ENCODE measurements at places on chromosomes 3 and 15.

GRCh38 chr3:4589475-4590097, 96.4 kb downstream of the ITPR1 start:
- DNase-seq: no peak

DNA sequence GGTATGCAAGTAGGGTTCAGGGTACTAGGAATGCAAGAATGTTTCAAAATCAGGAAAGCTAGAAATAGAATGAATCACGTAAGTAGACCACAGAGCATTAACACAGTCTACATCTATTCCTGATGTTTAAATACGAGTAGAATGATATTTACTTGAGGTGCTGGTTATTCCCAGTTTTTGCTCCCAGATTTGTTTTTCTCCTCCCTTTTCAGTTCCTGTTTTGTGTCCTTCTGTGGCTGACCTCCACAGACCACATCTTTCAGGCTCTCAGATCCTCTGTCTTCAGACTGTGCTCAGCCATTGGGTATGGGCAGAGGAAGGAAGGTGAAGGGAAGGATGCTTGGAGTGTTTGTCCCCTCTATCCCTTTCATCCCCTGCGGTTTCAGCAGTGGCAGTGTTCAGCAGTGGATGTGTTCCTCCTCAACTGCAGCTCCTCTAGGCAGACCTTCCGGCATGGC, 276.6 kb downstream of the ZNF621 start:
- DNase-seq: no peak

DNA sequence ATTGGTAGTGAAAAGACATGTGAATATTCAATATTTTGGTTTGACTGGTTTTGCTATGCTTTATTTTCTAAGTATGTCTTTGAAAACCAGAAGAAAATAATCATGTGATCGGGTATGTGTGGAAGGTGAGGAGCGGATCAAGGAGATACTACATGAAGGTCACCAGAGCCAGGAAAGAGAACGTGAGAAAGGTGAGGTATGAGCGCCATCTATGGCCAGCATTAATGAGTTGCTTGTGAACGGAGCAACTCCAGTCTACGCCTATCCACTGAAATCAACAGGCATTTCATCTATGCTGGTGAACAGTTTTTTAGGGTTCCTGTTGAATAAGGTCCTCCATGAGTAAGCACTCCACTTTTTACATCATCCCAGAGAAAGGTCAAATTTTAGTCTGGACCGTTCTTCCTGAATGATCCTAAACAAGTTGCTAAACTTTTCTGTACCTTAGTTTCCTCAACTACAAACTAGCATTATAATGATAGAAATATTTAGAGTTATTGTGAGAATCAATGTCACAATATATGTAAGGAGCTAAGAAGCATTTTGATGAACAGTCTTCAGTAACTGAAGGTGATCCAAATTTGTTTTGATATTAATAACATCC, 1435.2 kb upstream of the CADM2 start:
- no peak for DNase-seq

GRCh38 chr15:85582131-85583079, 202.0 kb downstream of the AKAP13 start:
- no peak for DNase-seq

DNA sequence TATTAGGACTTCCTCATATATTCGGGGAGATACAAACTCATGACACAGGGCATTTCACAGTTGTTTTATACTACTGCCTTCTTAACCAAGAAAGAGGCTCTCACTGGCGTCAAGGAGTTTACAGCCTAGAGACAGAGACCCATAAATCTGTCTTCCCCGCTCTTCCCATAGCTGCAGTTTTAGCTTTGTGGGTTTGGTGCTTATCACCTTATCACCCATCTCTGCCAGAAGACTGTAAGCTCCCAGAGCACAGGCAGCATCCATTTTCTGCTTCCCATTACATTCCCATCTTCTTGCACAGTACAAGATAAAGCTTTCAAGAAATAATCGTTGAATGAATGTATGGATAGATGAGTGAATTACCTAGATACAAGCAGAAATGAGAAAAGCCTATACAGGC, 144.3 kb downstream of the TNIK start:
- no peak for DNase-seq

- no peak for DNase-seq
These were observed 1371.6 kb downstream of the NSUN3 start for GRCh38 chr3:95434491-95434890.

DNA sequence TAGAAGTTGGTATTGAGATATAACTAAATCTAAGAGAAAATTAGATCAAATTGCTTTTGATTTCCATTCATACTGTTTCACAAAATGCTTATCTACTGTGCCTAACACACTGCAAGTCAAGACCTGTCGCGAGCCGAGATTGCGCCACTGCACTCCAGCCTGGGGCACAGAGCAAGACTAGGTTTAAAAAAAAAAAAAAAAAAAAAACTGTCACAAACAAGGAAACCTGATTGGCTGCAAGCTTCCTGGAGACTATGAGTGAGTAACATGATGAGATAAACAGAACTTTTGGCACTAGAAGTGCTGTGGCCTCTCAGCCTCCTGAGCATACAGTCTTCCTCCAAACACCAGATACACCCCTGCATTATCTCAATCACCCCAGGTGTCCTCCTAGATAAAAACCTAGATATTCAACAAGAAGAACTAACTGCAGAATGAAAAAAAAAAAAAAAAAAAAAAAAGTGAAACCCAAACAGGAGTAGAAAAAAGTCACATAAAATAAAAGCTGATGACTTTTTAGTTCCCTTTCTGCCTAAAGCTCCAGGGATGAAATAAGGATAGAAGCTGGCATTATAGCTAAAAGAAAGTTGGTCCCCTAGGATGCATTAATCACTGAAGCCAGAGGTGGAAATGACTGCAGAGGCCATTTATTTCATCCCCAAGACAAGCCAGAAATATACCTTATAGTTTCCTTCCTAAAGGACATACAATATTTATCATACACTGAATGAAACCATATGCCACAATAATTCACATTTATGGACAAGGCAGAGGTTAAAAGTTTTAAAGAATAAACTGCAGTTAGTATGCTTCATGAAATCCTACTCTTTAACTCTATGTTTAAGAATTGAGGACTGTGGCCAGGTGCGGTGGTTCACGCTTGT, 82.4 kb downstream of the P3H2 start:
- no peak for DNase-seq

DNA sequence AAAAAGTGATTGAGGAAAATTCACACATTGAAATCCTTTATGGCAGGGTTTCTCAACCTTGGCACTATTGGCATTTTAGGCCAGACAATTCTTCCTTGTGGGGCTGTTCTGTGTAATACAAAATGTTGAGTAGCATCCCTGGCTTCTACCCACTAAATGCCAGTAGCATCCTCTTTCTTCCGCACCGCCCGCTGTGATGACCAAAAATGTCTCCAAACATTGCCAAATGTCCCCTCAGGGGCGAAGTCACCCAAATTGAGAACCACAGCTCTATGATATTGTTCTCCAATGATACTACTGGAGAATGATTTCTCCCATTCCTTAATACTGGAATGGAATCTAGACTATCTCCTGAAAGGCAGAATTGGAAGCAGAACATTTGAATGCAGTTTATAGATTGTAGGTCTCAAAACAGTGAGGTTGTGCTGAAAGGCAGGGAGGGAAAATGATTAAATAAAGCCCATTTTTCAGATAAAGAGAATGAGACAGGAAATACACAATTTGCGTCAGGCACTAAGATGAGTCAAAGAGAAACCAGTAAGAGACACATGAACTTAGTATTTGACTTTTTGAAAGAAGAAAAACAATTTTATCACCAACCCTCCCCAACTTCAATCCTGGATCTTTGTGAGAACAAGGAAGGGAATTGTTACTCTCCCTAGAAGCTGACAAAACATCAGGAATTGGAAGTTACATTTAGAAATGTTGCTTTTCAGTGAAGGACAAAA, 101.6 kb upstream of the TNIK start:
- DNase-seq: no peak

DNA sequence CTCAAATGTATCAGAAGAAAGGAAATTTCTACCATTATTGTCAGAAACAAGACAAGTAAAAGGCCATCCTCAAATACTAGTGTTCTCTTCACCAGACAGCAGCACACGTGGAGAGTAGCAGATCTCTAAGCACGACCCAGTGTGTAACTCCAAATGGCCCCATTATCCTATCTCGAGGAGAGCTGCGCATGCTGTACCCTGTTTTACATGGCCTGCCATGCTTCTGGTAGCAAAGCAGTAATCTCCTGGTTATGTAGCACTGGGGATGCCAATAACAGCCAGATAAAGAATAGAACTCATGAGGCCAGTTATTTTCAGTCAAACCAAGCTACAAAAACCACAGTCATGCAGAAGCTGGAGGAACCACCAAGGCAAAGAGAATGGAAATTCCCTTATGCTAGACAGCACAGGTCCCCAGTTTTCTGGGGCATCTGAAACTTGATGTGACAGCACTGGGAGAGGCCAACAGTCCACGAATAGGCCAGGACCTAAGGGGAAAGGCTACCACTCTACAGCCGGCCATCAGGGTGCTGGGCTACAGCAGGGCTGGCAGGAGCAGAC, 73.0 kb downstream of the LIPC start:
- no peak for DNase-seq

GRCh38 chr3:30281526-30281925, 324.9 kb upstream of the TGFBR2 start:
- no peak for DNase-seq

DNA sequence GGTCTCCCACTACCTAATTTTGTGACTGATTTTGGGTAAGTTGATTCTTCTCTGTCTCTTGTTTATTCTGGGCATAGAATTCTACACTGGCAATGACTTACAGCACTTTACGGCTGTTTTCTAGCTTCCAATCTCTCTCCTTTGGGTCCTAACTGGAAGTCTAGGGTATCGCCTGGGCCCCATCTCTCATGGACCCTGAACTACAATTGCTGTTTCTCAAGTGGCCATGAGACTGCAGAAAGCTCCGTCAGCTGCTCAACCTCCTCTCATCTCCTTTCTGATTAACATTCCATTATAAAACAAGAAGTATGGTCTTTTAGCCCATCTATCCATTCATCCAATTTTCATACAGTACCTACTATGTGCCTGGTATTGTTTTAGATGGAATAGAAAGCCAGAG, 4.4 kb upstream of the PXYLP1 start:
- no peak for DNase-seq

DNA sequence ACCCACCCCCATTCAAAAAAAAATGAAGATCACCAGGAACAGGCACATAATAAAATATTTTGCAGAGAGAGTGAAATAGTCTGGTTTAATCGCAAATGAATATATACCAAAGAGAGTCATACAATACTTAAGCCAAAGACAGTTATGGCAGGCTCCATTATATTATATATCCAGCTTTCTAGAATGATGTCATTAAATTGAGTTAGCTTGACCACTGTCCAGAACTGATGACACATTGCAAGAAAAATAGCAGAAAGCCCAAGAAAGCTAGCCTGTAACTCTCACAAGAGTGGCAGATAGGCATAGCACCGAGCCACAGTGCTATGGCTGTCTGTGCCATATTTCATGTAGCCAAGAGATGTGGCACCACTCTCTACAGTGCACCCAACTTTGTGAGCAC, 231.9 kb upstream of the SEMA6D start:
- DNase-seq: no peak

GRCh38 chr3:71303627-71304200, 279.8 kb downstream of the FOXP1 start:
- no peak for DNase-seq

Measured in AG04449 (cell line).